ENCODE measurements at places on chromosomes 1 and 21.

DNA sequence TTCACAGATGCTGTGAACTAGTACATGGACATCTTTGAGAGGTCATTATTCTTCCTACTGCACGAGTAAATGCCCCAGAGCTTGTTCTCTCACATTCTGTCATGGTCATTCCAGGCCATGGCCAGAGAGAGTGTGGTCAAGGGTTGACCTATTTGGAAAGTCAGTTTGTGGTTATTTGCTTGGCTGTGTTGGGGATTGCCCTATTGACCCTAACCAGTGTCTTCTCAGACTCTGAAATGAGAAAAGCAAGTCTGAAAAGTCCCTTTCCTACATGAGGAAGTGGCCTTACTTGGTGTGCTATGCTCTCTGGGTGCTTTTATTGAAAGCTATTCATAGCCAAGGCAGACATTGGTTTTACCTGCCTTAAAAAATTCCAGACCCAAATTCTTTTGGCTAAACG is 26.6 kb downstream of the CLIC6 start:
- no peak overlapping the region for H3K27ac ChIP-seq
- peaks cover 37% of the 10 kb centered on the region for H3K4me1 ChIP-seq
- no peak overlapping the region for H3K4me3 ChIP-seq

GRCh38 chr1:55554611-55555010 is 339.4 kb upstream of the USP24 start:
- no peaks in the 10 kb centered on the region for H3K36me3 ChIP-seq
- no peak overlapping the region for H3K4me3 ChIP-seq
- no peak for DNase-seq
- no peak overlapping the region for H3K27ac ChIP-seq
- H3K27me3 ChIP-seq, result no peaks in the 10 kb centered on the region
- H3K4me1 ChIP-seq, result no peaks in the 10 kb centered on the region

- no peaks in the 10 kb centered on the region for H3K36me3 ChIP-seq
- no peak overlapping the region for H3K4me3 ChIP-seq
- H3K4me1 ChIP-seq, result peaks cover 10% of the 10 kb centered on the region
- DNase-seq, result no peak
Measured at GRCh38 chr21:35885942-35886541, 174.3 kb downstream of the SETD4 start.

GRCh38 chr1:117753652-117754051 is 147.8 kb downstream of the TENT5C start:
- H3K36me3 ChIP-seq, result peaks cover 2% of the 10 kb centered on the region
- peaks cover 15% of the 10 kb centered on the region for H3K27me3 ChIP-seq
- peaks cover 5% of the 10 kb centered on the region for H3K4me1 ChIP-seq
- H3K4me3 ChIP-seq, result no peak overlapping the region

- H3K27me3 ChIP-seq, result no peaks in the 10 kb centered on the region
- H3K4me1 ChIP-seq, result no peaks in the 10 kb centered on the region
- DNase-seq, result no peak
- no peak overlapping the region for H3K4me3 ChIP-seq
- H3K36me3 ChIP-seq, result no peaks in the 10 kb centered on the region
- H3K27ac ChIP-seq, result no peak overlapping the region
Measured at GRCh38 chr1:172165403-172165802, 255.1 kb upstream of the C1orf105 start.

GRCh38 chr1:208048904-208049303 is 138.0 kb upstream of the CD34 start:
- H3K36me3 ChIP-seq, result peaks cover 8% of the 10 kb centered on the region
- H3K27ac ChIP-seq, result peak overlapping the region; percentile 91
- peaks cover 51% of the 10 kb centered on the region for H3K4me1 ChIP-seq
- no peak for DNase-seq

DNA sequence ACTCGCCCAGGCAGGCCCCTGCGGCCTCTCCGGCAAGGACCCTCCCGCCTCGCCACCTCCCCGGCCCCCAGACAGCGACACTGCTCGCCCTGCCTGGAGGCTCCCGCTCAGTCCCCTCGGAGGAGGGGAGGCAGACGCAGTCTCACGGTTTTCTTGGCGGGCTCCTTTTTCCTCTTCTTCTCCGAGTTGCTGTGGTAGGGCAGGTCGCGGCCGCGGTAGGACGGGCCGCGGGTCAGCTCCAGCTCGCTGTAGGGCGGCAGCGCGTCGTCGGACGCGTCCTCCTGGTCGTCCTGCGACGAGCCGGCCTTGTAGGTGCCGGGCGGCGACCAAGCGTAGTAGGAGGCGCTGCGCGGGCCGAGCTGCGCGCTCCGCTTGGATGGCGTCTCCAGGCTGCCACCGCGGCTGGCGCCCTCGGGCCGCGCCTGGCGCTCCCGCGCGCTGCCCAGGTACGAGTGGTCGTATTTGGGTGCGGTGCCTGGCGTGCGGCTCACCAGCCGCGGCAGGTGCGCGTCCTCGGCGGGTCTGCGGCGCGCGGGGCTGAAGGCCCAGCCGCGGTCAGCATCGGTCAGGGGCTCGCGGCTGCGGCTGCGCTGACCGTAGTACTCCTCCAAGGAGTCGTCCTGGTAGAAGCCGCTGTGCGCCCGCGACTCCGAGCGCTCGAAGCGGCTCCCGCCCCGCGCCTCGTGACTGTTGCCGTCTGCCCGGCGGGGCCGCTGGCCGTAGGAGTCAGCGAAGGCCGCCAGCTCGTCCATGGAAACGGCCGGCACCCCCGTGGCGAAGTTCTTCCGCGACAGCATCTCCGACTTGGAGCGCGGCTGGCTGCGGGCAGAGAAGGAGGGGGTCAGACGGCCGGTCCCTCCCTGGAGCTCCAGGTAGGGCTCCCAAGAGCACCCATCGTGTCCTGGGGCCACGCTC is 44.8 kb upstream of the TADA1 start:
- no peak overlapping the region for H3K4me3 ChIP-seq
- no peak overlapping the region for H3K27ac ChIP-seq
- H3K4me1 ChIP-seq, result peaks cover 17% of the 10 kb centered on the region
- peaks cover 22% of the 10 kb centered on the region for H3K27me3 ChIP-seq
- DNase-seq, result peak; percentile 14

GRCh38 chr1:235342039-235342438 is 13.7 kb downstream of the GGPS1 start:
- H3K36me3 ChIP-seq, result peaks cover 11% of the 10 kb centered on the region
- no peaks in the 10 kb centered on the region for H3K27me3 ChIP-seq
- no peak overlapping the region for H3K4me3 ChIP-seq
- DNase-seq, result no peak

DNA sequence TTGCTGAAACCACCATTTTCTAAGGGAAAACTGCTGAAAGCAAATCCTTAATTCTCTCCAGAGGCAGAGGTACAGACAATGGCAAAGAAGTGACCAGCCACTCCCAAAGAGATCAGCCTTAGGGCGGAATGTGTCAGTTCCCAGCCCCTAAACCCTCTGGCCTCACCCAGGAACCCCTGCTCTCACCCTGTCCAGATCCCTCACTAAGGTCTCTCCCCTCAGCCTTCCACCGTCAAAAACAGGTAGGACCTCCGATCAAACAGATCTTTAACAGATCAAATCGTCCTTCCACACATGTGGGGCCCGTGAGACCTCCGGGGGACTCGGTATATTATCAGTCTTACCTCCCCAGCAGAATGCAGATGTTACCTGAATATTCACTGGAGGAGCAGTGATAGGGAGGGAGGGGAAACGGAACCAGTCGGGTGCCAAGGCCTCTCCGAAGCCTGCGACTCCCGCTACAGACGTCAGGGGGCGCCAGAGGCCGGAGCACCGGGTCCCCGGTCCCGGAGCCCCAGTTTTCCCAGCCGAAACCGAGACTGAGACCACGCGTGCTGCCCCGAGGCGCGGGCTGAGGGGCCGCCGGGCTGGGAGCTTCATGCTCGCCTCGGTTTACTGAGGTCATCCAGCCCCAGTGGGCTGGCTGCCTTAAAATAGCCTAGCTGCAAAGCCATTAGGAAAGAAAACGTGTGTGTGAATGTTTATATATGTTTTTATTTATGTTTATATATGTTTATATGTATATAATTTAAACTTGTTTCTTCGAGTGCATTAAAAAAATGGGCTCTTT is 23.6 kb downstream of the GPA33 start:
- H3K4me3 ChIP-seq, result no peak overlapping the region
- H3K27ac ChIP-seq, result no peak overlapping the region

- no peak for DNase-seq
- H3K36me3 ChIP-seq, result peaks cover 5% of the 10 kb centered on the region
- H3K4me1 ChIP-seq, result no peaks in the 10 kb centered on the region
- H3K4me3 ChIP-seq, result no peak overlapping the region
Measured at GRCh38 chr1:248306103-248306502, 2.9 kb upstream of the OR2T12 start.

GRCh38 chr1:234538062-234538731 is 59.2 kb upstream of the TARBP1 start:
- H3K4me1 ChIP-seq, result peaks cover 66% of the 10 kb centered on the region
- no peak overlapping the region for H3K4me3 ChIP-seq
- no peak for DNase-seq
- no peaks in the 10 kb centered on the region for H3K27me3 ChIP-seq
- no peaks in the 10 kb centered on the region for H3K36me3 ChIP-seq

- no peak for DNase-seq
- H3K27ac ChIP-seq, result no peak overlapping the region
- no peaks in the 10 kb centered on the region for H3K27me3 ChIP-seq
- H3K4me1 ChIP-seq, result peaks cover 10% of the 10 kb centered on the region
- H3K4me3 ChIP-seq, result no peak overlapping the region
Measured at GRCh38 chr1:193676996-193677549, 490.7 kb upstream of the B3GALT2 start.

DNA sequence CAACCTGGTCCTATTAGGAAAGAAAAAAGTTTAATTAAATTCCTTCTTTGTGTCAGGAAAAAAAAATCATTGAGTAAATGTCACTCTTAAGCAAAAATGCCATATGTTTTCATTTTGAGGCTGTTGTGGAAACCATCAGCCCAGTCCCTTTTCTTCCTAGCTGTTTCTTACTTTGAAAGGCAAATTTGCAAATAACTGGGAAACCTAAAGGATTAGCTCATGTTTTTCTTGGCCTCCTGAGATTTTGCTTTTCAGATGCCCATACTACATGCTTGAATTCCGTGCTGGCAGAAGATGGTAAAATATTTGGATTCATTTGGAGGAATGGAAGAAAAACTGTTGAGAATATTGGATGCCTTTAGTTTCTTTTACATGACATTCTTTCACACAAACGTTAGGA is 182.1 kb upstream of the ADAMTS5 start:
- DNase-seq, result no peak
- no peaks in the 10 kb centered on the region for H3K36me3 ChIP-seq
- H3K4me3 ChIP-seq, result no peak overlapping the region
- H3K27me3 ChIP-seq, result no peaks in the 10 kb centered on the region
- H3K4me1 ChIP-seq, result no peaks in the 10 kb centered on the region
- H3K27ac ChIP-seq, result no peak overlapping the region

- H3K27ac ChIP-seq, result no peak overlapping the region
- H3K27me3 ChIP-seq, result no peaks in the 10 kb centered on the region
- H3K36me3 ChIP-seq, result peaks cover 19% of the 10 kb centered on the region
- peaks cover 43% of the 10 kb centered on the region for H3K4me1 ChIP-seq
- no peak for DNase-seq
Measured at GRCh38 chr21:37430184-37430821, 63.7 kb downstream of the DYRK1A start.

DNA sequence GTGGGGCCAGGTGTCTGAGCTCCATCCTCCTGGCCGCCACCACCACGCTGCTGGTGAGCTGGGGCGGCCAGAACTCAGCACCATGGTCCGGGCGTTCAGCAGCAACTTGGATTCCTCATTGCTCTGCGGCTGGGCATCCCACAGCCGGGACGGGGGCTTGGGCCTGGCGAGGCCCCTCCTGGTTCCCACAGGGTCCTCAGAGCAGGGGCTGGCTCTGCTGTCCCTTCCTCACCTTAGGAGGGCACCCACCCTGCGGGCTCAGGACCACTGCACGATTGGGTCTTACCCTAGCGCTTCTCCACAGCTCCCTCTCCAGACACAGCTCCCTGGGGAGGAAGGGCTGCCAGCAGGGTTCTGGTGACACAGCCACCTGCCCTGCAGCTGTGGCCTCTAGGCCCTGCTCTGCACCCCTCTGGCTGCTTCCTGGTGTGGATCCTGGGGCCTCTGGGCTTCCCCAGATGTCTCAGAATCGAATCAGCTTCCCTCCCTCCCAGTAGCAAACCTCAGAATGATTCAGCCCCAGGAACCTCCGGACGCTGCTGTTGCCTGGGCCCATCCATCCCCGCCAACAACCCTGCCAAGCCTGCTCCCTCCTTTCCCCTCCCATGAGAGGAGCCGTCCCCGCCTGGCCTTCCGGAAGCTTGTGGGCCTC is 25.0 kb downstream of the CRYAA start:
- H3K27ac ChIP-seq, result no peak overlapping the region
- peaks cover 8% of the 10 kb centered on the region for H3K36me3 ChIP-seq
- peaks cover 15% of the 10 kb centered on the region for H3K27me3 ChIP-seq

- H3K27me3 ChIP-seq, result no peaks in the 10 kb centered on the region
- no peaks in the 10 kb centered on the region for H3K4me1 ChIP-seq
- peaks cover 8% of the 10 kb centered on the region for H3K36me3 ChIP-seq
- no peak for DNase-seq
Measured at GRCh38 chr1:62613325-62613727, 16.0 kb downstream of the ANGPTL3 start.

DNA sequence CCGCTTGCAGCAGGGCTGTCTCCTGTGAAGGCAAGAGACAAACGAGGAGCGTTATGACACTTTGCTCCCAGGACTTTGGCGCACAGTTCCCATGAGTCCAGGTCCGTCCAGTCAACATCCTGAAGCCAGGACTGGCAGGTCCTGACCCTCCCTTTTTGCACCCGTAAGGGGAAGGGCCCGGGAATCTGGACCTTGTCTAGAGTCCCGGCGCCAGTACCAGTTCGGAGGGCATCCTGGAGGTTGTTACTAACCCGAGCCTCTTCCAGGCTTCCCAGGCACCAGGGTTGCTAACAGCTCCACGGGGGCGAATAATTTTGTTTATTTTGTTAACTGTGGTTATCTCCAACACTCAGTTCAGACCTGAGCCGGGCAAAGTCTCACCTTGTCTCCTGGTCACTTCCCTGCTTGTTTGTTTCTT is 682 bp upstream of the RWDD3 start:
- H3K27me3 ChIP-seq, result peaks cover 2% of the 10 kb centered on the region
- peaks cover 32% of the 10 kb centered on the region for H3K4me1 ChIP-seq
- DNase-seq, result no peak
- peak overlapping the region; percentile 93 for H3K4me3 ChIP-seq
- peaks cover 9% of the 10 kb centered on the region for H3K36me3 ChIP-seq

- H3K27ac ChIP-seq, result no peak overlapping the region
- H3K27me3 ChIP-seq, result no peaks in the 10 kb centered on the region
- DNase-seq, result no peak
- H3K36me3 ChIP-seq, result no peaks in the 10 kb centered on the region
- H3K4me1 ChIP-seq, result peaks cover 42% of the 10 kb centered on the region
Measured at GRCh38 chr1:10510520-10511493, 36.1 kb downstream of the PEX14 start.

DNA sequence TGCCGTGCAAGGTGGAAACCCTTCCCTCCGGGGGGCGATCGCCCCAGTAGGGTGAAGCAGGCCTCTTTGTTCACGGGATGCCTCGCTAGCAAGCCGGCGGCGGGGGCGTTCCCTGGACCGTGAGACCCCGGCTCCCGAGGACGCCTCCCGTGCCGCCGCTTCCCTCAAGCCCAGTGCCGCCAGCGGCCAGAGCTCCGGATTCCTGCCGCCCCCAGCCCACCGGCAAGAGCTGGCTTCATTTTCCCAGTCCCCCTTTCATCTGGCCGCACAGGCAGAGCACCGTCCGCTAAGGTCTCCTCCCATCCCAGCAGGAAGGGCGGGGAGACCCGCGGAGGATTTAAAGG is 16.3 kb downstream of the IER5 start:
- DNase-seq, result peak; percentile 65
- peaks cover 68% of the 10 kb centered on the region for H3K4me1 ChIP-seq
- H3K27ac ChIP-seq, result peak overlapping the region; percentile 97
- peak overlapping the region; percentile 91 for H3K4me3 ChIP-seq
- peaks cover 19% of the 10 kb centered on the region for H3K27me3 ChIP-seq

GRCh38 chr1:119617751-119618691 is 30.0 kb downstream of the ZNF697 start:
- H3K36me3 ChIP-seq, result peaks cover 3% of the 10 kb centered on the region
- DNase-seq, result no peak
- no peak overlapping the region for H3K27ac ChIP-seq
- no peak overlapping the region for H3K4me3 ChIP-seq
- no peaks in the 10 kb centered on the region for H3K27me3 ChIP-seq
- H3K4me1 ChIP-seq, result no peaks in the 10 kb centered on the region
